Activated naive CD8-positive, alpha-beta T cell treated with anti-CD3 and anti-CD28 coated beads, Interleukin-2, amount 50 U/mL, for 24 hours (primary cell): ENCODE measurements at places on chromosomes 12 and 14.

GRCh38 chr12:12612358-12612757, 682 bp downstream of the CREBL2 start:
- peak; percentile 16 for DNase-seq

- no peak for DNase-seq
Measured at GRCh38 chr12:40717576-40717975, 25.3 kb downstream of the CNTN1 start.

DNA sequence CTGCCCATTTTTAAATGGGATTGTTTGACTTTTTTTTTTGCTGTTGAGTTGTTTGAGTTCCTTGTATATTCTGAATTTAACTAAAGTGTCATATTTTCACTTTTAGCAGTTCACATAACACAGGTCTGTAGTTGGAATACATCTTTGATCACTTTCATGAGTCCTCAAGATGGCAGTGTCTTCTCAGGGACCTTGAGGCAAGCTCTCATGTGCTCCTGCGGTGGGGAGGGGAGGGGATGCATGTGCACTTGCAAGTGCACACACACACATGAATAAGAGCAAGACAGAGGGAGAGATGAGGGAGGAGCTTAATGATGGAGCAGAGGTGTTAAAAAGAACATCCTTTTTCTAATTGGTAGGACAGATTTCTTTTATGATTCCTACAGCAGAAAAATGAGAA, 291.4 kb upstream of the OR4E1 start:
- DNase-seq, result peak; percentile 29

DNA sequence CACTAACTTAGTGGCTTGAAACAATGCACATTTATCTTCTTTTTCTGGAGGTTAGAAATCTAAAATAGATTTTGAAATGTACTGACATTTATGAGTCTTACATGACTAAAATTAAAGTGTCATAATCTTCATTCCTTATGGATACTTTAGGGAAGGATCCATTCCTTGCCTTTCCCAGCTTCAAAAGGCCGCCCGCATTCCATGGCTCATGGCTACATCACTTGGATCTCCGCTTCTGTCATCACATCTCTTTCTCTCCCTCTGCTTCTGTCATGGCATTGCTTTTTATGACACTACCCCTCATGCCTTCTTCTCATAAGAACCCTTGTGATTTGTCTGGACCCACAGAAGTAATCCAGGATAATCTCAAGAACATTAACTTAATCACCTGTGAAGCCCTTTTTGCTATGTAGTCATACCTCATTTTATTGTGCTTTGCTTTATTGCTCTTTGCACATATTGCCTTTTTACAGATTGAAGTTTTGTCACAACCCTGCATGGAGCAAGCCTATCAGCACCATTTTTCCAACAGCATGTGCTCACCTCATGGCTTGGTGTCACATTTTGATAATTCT, 66.5 kb downstream of the GARIN6 start:
- DNase-seq, result no peak

- DNase-seq, result no peak
Measured at GRCh38 chr14:33553706-33554278, 397.1 kb downstream of the EGLN3 start.

DNA sequence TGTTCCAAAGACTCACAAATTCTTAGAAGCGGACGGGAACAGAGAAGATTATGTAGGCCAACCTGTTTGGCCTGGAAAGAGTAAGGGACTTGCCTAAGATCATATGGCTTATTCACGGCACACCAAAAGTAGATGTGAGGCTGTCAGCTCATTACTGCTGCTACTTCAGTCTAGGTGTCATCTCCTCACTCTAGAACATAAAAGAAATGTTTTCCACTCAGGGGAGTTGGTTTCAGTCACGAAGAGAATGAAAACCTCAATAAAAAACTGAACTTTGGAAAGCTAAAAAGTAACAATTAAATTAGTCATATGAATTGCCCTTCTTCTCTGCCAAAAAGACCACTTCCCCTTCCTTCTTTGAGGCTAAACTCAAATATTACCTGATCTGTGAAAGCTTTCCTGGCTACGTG, 658 bp upstream of the CEP128 start:
- no peak for DNase-seq

DNA sequence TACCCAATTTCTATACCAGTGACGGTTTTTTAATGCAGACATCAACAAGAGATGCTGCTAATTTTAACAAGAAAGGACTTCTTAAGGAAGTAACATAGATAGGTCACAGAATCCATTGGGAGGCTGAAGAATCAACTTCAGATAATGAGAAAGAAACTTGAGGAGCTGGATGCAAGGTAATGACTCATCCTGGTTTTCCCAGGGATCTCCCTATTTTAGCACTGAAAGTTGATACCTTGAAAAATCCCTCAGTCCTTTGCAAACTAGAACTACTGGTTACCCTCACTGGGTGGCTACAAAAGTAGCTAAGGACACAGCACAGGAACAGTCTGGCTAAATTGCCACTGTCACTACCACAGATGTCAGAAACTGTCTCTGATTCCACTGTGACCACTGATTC, 561.9 kb downstream of the FLRT2 start:
- no peak for DNase-seq

GRCh38 chr14:36915081-36915480, 253.4 kb downstream of the PAX9 start:
- DNase-seq, result no peak

GRCh38 chr14:95206534-95206933, 49.2 kb upstream of the DICER1 start:
- DNase-seq, result no peak

- peak; percentile 64 for DNase-seq
Measured at GRCh38 chr12:24719293-24719721, 229.6 kb downstream of the BCAT1 start.
